Stimulated activated CD8-positive, alpha-beta memory T cell treated with anti-CD3 and anti-CD28 coated beads, Interleukin-15, amount 100 ng/mL, for 4 hours (primary cell): ENCODE measurements at places on chromosomes 16 and 17.

- no peak for DNase-seq
These were observed 182.0 kb downstream of the SEC14L1 start for GRCh38 chr17:77322514-77323412.

GRCh38 chr17:8792646-8793045 lies 6.5 kb downstream of the MFSD6L start:
- DNase-seq = no peak

DNA sequence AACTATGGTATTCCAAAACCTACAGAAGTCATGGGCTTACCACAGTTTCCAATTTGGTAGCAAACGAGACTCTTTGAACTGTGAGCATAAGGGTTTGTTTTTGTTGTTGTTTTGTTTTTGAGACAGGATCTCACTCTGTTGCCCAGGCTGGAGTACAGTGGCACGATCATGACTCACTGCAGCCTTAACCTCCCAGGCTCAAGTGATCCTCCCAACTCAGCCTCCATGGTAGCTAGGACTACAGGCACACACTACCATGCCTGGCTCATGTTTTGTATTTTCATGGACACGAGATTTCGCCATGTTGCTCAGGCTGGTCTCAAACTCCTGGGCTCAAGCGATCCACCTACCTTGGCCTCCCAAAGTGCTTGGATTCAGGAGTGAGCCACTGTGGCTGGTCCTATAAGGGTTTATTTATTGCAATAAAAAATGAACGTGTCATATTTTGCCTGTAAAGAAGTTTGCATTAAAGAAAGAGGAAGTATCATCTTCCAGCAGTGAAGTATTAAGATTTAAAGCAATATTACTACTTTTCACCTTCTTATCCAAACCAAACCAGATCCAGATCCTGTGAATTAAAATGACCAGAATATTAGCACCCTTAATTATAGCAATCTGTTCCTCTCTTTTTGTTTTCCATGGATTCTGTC lies 37.2 kb downstream of the KCNJ2 start:
- no peak for DNase-seq

- no peak for DNase-seq
These were observed 27.5 kb downstream of the TRPV3 start for GRCh38 chr17:3529817-3530741.

GRCh38 chr16:66508248-66508913 lies 41.5 kb downstream of the TK2 start:
- no peak for DNase-seq

- no peak for DNase-seq
These were observed 127.2 kb downstream of the UTP18 start for GRCh38 chr17:51387582-51387981.

GRCh38 chr17:2391597-2392251 lies 9.1 kb downstream of the MNT start:
- DNase-seq = no peak

GRCh38 chr17:56471696-56472095 lies 121.8 kb upstream of the NOG start:
- DNase-seq = no peak

DNA sequence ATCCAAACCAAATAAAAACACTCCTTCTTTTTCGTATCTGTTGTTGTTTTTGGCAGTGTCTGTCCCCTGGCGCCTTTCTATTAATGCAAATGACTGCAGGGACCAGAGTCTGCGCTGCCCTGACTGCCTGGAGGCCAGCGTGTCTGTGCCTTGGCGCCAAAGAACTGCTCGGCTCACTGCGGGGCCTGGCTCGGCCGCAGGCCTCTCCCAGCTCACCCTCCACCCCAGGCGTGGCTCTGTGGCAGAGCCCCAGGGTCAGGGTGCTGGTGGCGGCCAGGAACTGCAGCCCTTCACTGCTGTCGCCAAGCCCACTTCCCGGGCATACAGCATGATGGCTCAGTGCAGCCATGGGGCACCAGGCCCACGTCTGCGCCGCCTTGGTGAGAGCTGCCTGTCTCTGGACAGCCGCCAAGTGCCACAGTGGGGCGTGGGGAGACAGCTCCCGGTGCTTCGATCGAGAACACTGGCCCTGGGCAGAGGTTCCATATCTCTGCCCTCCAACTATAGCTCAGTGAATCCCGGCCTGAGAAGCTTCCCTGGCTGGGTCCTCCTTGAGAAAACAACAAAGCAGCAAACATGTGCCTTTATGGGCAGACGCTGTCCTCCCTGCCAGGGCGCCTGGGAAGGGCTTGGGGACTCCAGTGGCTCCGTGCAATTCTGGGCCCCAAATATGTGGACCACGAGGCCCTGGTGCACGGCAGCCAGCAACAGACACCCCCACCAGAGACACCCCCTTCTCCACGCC lies 11.1 kb downstream of the CANT1 start:
- no peak for DNase-seq

DNA sequence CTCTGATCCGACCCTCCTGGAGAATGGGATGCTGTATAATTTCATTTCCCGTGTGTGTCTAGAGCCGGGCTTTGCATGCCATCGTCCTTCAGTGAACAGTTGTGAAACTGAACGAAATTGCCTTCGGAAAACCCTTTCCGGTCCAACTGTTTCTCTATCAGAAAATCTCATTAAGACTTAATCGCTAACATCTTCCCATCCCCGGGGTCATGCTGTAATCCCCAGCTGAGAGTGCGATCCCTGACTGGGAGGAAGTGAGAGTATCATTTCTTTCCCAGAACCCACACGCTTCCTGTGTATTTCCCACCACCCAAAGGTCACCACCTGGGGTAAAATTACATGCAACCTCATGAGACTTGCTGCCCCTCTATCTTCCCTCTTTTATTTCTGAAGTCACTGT lies 75.6 kb upstream of the RBFOX1 start:
- DNase-seq = no peak

GRCh38 chr17:59844884-59845594 lies 47.7 kb downstream of the TUBD1 start:
- DNase-seq = no peak

GRCh38 chr17:79760197-79760906 lies 17.6 kb upstream of the CBX2 start:
- no peak for DNase-seq

DNA sequence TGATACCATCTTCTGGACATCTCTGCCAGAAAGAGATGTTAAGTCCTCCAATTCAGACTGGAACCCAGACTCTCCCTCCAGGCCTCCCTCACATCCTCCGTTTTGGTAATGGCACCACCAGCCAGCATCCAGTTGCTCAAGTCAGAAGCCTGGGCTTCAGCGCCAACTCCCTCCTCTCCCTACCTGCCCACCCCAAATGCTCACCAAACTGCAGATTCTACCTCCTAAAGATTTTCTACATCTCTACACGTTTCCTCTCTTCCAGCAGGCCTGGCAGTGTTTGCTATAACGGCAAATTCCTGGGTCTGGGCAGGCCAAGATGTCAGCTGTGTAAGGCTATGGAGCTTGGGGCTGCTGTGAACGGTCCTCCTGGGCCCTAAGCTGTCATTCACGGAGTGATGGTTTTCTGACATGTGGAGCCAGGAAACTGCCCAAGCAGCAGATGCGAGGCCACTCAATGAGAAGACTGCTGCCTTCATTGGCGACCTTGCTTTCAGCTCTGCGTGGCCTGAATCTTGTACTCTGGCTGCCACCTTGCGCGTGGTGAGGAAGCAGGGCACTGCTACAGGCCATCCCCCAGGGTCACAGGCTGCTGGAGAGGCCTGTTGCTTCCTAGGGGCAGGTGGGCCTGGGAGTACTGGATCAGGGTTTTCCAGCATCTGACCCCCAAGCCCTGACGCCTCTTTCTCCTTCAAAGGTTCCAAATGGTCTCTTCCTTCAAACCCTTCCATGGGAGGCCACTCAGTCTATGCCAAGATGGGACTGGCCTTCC lies 37.7 kb downstream of the TBX4 start:
- no peak for DNase-seq

DNA sequence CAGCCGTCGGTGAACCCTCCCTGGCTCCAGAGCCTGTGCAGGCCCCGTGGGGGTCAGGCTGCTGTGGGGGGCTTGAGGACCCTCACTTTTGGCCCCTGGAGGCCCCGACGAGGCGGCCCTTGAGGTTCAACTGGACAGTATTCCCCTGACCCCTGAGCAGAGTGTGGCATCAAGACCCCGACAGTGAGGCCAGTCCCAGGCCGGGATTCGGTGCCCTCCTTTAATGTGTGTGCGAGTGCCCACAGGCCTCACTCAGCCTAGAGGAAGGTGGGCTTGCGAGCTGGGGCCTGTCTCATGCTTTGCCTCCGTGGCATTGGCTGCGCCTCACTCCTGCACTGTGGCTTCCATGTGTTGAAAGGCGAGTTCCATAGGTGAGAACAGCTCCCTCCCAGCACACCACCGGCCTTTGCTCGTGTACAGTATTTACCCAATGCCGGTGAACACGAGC lies 94.5 kb downstream of the METRNL start:
- no peak for DNase-seq
